ENCODE measurements at places on chromosomes 6 and 20.

DNA sequence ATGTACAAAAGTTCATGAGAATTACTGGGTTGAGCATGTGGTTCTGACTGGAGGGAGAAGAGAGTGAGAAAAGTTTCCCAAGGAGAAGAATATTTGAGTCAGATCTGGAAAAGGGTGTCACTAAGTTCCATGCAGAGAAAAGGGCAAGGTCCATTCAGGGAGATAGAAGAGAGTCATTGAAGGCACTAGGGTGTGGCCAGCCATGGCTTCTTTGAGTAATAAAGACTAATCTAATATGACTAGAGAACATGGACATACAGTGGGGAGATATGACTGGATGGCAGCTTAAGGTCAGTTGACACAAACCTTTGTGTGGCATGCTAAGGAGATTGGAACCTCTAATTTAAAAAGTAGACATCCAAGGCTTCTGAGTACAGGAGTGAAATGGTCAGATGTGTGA lies 10.7 kb upstream of the SLC17A4 start:
- no peak for DNase-seq

GRCh38 chr6:139553916-139554315 lies 179.5 kb upstream of the CITED2 start:
- no peak for DNase-seq

GRCh38 chr6:114343782-114344144 lies 940 bp upstream of the HS3ST5 start:
- no peak for DNase-seq

- DNase-seq: no peak
Observed at GRCh38 chr20:1430004-1430451, 36.6 kb downstream of the NSFL1C start.

DNA sequence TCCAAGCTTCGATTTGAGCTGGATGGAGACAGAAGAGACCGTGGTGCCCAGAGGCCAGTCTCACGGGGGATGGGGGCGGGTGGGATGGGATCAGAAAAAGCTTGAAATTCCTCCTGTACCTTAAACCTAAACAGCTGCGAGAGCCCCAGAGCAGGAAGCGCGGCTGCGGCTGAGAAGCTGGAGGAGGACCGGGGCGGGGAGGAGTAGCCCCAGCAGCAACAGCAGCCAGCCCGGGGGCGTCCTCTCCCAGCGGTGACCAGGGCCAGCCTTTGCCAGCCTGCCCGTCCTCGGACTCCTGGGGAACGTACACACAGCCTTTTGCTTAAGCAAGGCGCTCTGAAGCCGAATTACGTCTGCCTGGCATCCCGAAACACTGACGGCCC lies 17.4 kb upstream of the PRDM13 start:
- no peak for DNase-seq

- no peak for DNase-seq
Observed at GRCh38 chr6:164346631-164347030, 932.1 kb downstream of the QKI start.

- DNase-seq: no peak
Observed at GRCh38 chr20:9203081-9203447, 134.2 kb downstream of the PLCB4 start.

DNA sequence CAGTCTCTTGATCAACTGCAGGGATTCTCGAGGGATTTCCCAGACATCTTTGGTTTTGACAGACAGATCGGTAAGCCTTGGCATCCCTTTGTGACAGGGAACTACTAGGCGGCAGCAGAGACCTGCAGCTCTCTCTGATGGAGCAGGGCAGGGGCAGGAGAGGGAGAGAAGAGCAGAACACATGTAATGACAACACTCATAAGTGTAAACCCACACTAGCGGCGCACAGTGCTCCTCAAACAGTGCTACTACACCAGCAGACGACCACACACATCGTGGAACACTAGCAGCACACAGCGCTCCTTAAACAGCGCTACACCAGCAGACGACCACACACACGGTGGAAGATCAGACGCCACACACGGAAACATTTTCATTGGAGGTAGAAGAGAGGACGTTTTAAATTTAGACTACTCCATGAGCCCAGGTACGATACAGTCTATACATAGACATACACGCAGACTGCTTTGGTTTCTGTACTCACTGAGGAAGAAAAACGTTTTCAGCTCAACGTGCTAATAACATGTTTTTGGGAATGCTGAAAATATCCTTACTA lies 94.5 kb upstream of the TRAF3IP2 start:
- DNase-seq: no peak

GRCh38 chr6:132025468-132025867 lies 74.3 kb upstream of the CCN2 start:
- no peak for DNase-seq

DNA sequence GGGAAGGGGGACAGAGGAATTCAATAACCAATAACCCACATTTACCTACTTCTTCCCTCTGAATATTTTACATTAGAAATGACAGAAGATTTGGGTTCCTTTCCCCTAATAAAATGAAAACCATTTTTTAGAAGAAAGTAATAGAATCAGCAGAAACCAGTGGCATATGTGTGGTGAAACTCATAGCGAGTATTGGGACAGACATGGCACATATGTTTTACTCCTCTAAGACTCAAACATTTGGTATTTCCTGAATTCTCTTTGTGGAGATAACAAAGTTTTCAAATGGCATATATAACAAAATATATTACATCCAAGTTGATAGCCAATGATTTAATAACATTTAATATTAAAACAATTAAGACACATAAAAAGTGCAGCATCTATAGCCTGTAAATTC lies 12.9 kb upstream of the BEND3 start:
- DNase-seq: no peak

GRCh38 chr6:141202626-141203025 lies 930.1 kb upstream of the GJE1 start:
- DNase-seq: no peak

DNA sequence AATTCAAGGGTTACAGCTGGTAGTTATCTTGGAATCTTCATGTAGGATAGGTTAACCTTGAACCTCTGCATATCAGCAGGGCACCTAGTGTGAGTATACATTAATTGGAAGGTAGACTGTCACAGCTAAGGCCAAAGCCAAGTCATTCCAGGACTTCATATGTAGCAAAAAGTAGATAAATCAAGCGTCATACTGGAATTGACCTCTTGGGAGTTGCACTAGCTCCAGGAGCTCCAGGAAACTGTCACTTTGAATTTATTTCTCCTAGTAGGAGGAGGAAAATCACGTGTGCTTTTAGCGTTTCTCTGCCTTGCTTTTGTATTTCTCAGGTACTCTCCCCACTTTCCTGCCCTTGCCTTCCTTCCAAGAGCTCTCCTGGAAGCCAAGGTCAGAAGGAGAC lies 30.3 kb downstream of the RIPOR2 start:
- no peak for DNase-seq

GRCh38 chr6:33589731-33590530 lies 9.9 kb upstream of the BAK1 start:
- peak; percentile 60 for DNase-seq

GRCh38 chr6:30041821-30042220 lies 19.2 kb upstream of the POLR1H start:
- no peak for DNase-seq

GRCh38 chr6:108744996-108745395 lies 103.2 kb upstream of the ARMC2 start:
- no peak for DNase-seq

GRCh38 chr6:154086510-154086909 lies 47.5 kb downstream of the OPRM1 start:
- no peak for DNase-seq

- DNase-seq: no peak
Observed at GRCh38 chr6:80676386-80676785, 569.9 kb downstream of the BCKDHB start.

GRCh38 chr20:38337561-38338140 lies 8.6 kb upstream of the LBP start:
- no peak for DNase-seq

- no peak for DNase-seq
Observed at GRCh38 chr20:48862279-48862678, 34.5 kb upstream of the PREX1 start.

- DNase-seq: no peak
Observed at GRCh38 chr6:132167929-132168892, 217.0 kb upstream of the CCN2 start.

GRCh38 chr6:33497157-33497556 lies 42.8 kb downstream of the ZBTB9 start:
- no peak for DNase-seq

DNA sequence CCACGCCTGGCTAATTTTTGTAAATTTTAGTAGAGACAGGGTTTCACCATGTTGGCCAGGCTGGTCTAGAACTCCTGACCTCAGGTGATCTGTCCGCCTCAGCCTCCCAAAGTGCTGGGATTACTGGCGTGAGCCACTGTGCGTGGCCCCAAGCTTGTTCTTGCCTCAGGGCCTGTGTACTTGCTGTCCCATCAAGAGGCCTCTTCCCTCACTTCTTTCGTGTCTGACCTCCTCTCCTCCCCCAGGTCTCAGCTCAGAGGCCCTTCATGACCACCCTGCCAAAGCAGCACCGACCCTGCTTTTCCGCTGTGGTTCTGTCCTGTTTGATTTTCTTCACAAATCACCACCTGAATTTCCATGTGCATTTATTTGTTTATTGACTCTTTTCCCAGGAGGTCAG lies 10.5 kb upstream of the UBE2V1 start:
- DNase-seq: no peak

GRCh38 chr6:33875141-33875581 lies 71.4 kb upstream of the MLN start:
- no peak for DNase-seq

DNA sequence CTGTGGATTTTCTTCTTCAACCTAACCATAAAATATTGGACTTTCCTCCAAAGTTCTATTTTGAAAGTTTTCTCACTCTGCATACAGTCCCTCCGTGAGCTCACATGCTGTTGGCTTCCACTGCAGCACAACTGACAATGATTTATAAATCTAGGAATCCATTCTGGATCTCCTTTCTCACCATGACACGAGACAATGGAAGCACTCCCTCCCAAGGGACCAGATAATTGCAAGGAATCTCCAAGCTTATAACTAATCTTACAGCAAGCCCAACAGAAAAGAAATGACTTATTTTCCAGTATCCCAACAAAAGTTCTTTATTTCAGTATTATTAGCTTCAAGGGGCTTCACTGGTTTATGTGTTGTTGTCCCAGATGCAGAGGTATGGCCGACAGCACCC lies 729.0 kb downstream of the RFPL4B start:
- no peak for DNase-seq

DNA sequence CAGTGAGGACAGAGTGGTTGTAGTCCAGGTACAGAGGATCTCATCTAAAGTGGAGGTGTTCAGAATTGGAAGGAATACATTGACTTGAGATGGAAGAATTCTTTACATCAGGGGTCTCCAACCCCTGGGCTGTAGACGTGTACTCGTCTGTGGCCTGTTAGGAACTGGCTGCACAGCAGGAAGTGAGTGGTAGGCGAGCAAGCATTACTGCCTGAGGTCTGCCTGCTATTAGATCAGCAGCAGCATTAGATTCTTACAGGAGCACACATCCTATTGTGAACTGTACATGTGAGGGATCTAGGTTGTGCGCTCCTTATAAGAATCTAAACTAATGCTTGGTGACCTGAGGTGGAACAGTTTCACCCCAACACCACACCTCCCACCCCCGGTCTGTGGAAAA lies 121.1 kb downstream of the CDKAL1 start:
- no peak for DNase-seq

- DNase-seq: no peak
Observed at GRCh38 chr6:127186889-127187288, 68.4 kb downstream of the RSPO3 start.

All from mesothelial cell of epicardium (in vitro differentiated cells).